ENCODE measurements at places on chromosomes 7 and 10.

DNA sequence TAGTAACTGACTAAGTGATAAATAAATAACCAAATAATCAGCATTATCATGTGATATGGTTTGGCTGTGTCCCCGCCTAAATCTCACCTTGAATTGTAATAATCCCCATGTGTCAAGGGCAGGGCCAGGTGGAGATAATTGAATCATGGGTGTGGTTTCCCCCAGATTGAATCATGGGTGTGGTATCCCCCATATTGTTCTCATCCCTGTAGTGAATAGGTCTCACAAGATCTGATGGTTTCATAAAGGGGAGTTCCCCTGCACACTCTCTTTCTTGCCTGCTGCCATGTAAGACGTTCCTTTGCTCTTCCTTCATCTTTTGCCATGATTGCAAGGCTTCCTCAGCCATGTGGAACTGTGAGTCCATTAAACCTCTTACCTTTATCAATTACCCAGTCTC is 72.1 kb upstream of the NRP1 start:
- DNase-seq = no peak

GRCh38 chr7:71477441-71477840 is 345.5 kb downstream of the GALNT17 start:
- DNase-seq = no peak

GRCh38 chr10:93916257-93917063 is 22.7 kb downstream of the SLC35G1 start:
- peak; percentile 26 for DNase-seq

- DNase-seq = no peak
Measured at GRCh38 chr7:116776610-116777289, 85.6 kb upstream of the CAPZA2 start.

GRCh38 chr7:157520249-157520648 is 183.4 kb downstream of the DNAJB6 start:
- no peak for DNase-seq

DNA sequence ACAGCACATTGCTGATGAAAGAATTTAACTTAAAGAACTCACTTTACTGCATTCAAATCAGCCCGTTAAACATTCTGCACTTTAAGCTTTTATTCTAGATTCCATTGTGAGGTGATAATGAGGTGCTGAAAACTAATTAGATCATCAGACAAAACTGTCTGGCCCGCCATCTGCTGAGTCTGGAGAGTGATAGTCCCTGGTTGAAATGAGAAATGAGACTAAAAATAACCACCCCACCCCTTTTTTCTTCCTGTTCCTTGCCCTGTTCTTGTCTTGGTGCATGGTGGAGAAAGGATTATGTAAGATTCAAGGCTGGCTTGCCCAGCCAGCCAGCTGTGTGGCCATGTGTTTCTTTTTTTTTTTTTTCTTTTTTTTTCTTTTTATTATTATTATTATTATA is 277.0 kb upstream of the COBL start:
- no peak for DNase-seq

GRCh38 chr10:43044961-43045621 is 31.8 kb upstream of the RET start:
- DNase-seq = no peak

DNA sequence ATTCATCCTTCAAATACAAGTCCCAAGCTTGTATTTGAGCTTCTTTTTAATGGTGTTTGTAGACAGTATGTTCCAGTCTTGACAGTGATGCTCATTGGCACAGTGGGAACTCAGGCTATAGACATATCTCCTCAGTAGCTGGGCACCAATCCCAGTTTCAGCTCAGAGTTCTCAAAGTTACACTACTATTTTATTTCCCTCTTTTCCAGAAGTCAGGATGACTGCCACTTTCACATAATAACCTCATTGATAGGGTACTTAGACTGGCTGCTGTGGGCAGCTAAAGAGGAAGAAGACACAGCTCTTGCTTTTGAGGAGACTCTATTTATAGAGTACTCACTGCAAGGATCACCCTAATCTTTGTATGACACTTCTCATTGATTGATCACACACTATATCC is 2.4 kb downstream of the GBF1 start:
- DNase-seq = no peak

GRCh38 chr7:22989643-22990587 is 24.0 kb downstream of the HYCC1 start:
- no peak for DNase-seq

DNA sequence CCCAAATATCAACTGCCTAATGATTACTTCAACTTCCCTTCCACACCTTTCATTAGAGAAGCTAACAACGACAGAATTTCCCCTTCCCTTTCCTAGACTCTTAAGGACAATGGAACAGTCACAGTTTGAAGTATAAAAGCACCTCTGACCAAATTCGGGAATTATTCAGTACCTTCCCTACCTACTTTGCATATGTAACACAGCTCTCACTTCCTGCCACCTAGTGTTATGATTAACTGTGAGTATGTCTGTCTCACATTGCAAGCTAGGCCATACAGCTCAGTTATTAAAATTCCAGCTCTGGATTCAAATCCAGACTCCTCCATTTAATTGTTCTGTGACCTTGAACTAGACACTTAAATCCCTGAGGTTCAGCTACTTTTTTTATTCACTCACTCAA is 44.8 kb upstream of the HPSE2 start:
- DNase-seq = no peak
